ENCODE measurements at places on chromosomes 16 and 17. TPM values are rescaled to one million over a fixed set of nuclear protein-coding genes. Genes with fewer than 3 reads are reported as not detected.

ABCC1 gene
- 93.5 TPM for total RNA-seq

METTL2A gene
- total RNA-seq = 36.8 TPM

KRT24 gene
- not detected for total RNA-seq

CCL16 gene
- not detected for total RNA-seq

RHBDL1 gene
- 1.2 TPM for total RNA-seq

KRTAP4-3 gene
- not detected for total RNA-seq

PDE6G gene
- total RNA-seq = 3.7 TPM

AXIN2 gene
- total RNA-seq = 5.2 TPM

Measured in activated CD4-positive, alpha-beta T cell treated with anti-CD3 and anti-CD28 coated beads, Interleukin-2, amount 10 ng/mL, durations not matched to agents 24 days and 14 days (primary cell).